ENCODE measurements at places on chromosomes 1 and 21. TPM values are rescaled to one million over a fixed set of nuclear protein-coding genes. Genes with fewer than 3 reads are reported as not detected.

Gene SLC22A15
- 0.38 TPM for polyA plus RNA-seq

Gene KIF21B
- polyA plus RNA-seq = 2.9 TPM

Gene GLRX2
- 17.5 TPM for polyA plus RNA-seq

Gene LRRC39
- not detected for polyA plus RNA-seq

Gene TRNP1
- polyA plus RNA-seq = not detected

DNA sequence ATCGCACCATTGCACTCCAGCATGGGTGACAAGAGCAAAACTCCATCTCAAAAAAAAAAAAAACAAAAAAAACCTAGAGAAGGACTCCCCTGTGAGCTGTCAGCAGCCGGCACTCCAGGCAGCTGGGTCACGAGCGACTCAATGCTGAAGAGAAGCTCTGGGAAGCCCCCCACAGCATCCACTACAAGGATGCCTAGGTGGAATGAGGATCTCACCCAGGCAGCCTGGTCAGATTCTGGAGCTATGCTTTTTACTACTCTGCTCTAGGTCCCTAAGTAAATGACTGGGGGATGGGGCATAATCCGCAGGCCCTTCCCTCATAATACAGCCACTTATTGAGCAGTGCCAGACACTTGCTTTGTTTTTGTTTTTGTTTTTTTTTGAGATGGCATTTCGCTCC is 6.6 kb downstream of the BMP8B start:
- no peak for DNase-seq

DNA sequence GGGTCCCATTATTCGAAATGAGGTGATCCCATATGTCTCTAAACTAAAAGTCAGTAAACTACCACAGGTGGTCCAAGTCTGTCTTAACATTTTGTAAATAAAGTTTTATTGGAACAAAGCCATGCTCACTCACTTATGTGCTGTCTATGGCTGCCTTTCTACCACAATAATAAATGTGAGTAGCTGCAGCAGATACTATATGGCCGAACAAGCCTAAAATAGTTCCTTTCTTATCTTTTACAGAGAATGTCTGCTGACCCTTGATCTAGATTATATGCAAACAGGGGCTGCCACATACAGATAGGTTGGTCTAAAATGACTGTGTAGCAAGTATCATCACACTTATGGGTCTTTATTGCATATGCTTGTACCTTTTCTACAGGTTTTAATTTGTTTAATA is 140.0 kb downstream of the VAV3 start:
- no peak for DNase-seq

DNA sequence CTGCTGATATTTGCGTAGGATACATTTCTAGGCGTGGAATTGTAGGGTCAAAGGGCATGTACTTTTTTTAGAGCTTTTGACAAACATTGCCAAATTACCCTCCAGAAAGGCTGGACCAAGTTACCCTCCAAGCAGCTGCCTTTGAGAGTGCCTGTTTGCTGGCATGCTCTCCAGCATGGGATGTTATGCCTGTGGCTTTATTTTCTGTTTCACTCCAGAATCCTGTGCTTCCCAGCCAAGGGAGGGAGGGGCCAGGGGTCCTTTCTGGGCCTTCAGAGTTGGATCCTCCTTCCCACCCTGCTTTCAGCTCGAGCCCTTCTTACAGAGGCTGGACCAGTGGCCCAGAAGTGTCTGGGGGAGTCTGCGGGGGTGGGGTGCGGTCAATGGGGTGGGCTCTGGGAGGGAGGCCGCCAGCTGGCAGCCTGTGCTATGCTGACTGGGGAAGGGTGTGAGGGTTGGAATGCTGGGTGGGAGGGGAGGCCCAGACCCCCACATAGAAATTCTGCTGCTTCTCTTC is 81.2 kb downstream of the EPHB2 start:
- DNase-seq = no peak

DNA sequence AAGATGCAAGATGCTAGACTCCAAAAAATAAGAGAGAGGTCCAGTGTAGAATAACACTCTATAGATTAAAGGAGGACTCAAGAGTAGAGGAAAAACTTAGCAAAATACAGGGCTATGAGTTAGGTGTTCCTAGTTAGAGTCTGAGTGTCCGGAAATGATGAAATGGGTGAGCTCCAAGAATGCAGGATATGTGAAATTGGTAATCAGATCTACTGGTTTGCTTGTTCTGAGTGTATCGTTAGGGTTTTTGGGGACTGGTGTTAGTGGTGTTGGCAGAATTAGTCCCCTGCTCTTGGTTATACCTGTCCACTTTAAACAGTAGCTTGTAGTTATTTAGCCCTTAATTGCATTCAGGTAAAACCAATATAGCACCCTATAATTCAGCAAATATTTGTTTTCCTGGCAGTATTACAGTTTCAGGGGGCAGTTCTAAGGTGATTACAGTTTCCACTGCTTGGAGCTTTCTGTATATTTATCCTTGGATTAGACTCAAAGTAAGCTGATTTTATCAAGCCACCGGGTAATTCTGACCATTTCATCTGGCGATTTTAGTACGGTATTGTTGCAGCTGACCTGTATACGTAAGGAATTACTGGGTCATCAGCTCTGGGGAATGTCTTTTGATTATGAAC is 332.7 kb downstream of the CHRM3 start:
- DNase-seq = peak; percentile 13

- DNase-seq = no peak
Measured at GRCh38 chr1:109427171-109427467, 871 bp upstream of the PSMA5 start.

GRCh38 chr1:15687446-15687845 is 3.3 kb downstream of the PLEKHM2 start:
- DNase-seq = no peak

GRCh38 chr1:64235181-64235580 is 31.8 kb downstream of the UBE2U start:
- DNase-seq = no peak

- DNase-seq = no peak
Measured at GRCh38 chr1:100423832-100424337, 71.6 kb downstream of the CDC14A start.

Data from immature natural killer cell (primary cell).